ENCODE measurements at places on chromosomes 4 and X.

- DNase-seq = peak; percentile 19
Observed at GRCh38 chr4:87150498-87151261, 69.7 kb downstream of the KLHL8 start.

GRCh38 chr4:116275006-116275405 lies 810.4 kb downstream of the TRAM1L1 start:
- no peak for DNase-seq

DNA sequence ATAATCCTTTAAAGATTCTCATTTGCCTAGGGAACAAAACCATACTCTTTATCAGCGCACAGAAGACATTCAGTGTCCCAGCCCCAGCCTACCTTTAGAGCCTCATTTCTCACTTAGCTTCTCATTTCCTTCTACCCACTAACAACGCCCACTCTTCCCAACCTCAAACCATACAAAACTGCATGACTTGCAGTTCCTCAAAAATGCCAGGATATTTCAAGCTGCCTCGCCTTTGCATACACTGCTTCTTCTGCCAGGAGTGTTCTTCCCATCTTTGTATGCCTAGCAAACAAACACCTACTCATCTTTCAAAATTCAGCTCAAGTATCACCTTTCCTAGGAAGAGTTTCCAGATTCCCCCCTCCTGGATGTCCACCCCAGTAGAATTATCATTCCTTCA lies 129.9 kb upstream of the ADGRL3 start:
- DNase-seq = no peak

DNA sequence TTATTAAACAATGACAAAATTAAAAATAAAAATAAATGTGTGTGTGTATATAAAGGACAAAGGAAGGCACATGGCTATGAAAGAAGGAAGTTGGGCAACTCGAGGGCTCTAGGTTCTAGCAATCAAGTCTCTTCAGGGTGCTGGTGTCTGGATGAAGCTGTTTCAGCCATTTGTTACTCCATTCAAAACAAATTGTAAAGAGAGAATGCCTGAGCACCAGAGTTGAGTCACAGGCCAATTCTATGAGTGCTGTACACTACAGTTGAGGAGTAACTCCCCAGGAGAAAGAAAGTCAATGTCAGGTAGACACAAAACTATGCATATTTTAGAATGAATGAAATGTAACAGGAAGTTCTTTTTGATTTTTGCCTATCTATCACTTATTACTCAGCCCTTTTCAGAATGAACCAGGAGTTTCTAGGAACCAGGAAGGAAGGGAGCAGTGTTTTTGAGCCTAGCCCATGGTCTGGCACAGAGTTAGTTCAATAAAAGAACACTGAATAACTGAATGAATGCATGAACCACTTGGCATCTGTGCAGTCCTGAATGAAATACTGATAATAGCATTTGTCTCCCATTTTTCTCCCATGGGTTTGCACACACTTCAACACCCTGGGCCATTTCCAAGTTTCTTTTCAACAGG lies 151.7 kb upstream of the CPEB2 start:
- DNase-seq = no peak

DNA sequence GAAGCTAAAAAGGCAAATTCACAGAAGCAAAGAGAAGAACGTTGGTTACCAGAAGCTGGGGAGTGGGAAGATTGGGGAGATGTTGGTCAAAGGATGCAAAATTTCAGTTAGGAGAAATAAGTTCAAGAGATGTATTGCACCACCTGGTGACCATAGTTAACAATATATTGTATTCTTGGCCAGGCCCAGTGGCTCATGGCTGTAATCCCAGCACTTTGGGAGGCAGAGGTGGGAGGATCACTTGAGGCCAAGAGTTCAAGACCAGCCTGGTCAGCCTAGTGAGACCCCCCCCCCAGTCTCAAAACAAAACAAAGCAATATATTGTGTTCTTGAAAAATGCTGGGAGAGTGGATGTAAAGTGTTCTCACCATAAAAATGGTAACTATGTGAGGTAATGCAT lies 67.9 kb downstream of the TAB3 start:
- DNase-seq = no peak

GRCh38 chr4:2827874-2828751 lies 15.5 kb upstream of the ADD1 start:
- DNase-seq = peak; percentile 6

- DNase-seq = no peak
Observed at GRCh38 chr4:70654605-70655011, 11.7 kb downstream of the JCHAIN start.

GRCh38 chr4:19508442-19508841 lies 743.3 kb upstream of the SLIT2 start:
- DNase-seq = no peak

DNA sequence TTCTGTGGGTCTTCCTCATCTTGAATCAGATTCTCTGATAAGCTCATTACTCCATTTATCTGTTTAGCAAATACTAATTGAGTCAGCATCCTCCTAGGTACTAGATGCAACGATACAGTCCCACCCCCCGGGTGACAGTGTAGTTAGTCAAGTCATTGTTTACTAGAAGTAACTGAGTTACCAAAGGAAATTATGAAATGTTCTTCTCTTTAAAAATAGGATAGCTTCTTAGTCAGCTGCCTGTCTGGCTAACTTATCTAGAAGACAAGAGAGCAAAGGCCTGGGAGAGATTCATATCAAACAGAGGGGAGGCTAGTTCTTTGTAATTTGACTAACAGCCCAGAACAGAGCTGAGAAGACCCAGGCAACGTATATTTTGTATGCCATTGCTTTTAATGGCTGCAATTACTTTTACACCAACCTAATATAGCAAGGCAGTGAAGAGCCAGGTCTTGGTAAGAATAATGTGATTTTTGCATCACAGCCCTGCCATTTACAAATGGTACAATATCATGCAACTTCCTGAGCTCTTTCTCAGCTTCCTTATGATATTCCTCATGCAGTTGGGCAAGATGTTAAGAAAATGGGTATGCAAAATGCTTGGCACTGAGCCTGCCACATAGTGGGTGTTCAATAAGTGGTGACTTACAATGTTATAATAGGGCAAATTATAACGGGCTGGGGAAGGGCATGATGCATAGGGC lies 149.9 kb downstream of the CHIC2 start:
- no peak for DNase-seq

DNA sequence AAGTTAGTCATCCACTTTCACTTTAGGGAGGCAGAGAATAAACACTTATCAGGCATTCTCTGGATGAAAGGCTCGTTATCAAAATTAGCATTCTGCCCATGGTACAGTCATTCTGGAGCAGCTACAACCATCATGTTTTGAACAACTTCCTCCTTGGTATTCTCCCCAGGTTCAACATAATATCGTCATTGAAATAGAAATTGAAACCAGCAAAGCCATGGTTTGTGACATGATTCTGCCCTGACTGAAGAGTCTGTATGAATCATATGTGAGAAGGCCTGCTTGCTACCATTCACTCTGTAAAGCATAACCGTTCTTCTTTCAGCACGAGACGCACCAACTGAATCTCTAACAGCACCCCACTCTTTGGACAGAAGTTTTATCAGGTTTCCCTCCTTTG lies 127.5 kb upstream of the RADX start:
- peak; percentile 9 for DNase-seq

GRCh38 chr4:85929961-85930665 lies 429.7 kb downstream of the MAPK10 start:
- DNase-seq = no peak

DNA sequence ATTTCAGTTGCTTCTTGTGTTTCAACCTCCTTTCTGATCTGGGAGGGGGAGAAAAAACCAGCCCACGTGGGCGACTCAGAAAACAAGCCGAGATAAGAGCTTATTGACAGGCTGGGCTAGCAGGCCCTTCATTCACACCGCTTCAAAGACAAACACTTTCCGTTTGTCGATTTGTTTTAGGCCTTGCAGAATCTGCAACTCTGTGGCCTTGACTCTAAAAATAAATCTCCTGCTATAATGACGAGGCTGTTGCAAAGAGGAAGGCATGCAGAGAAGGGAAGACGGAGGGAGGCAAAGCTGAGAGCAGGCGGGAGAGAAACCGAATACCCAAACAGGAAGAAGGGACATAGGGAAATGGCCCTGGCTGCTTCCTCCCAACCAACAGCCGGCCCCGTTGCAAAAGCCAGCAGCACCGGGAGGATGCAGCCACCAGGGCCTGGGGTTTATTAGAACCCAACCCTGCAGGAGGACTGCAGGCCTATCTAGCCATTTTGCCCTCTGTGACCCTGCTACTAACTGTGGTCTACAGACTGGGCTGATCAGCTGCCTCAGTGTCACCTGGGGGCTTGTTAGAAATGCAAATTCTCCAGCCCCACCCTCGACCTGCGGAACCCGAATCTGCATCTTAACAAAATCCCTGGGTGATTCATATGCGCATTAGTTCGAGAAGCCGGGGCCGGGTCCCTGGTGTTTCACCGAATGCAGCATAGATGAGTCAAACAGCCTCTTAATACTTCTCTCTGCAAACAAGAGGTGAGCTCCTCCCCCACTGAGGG lies 325.5 kb downstream of the BCOR start:
- DNase-seq = peak; percentile 74

GRCh38 chr4:5821665-5822358 lies 71.1 kb downstream of the CRMP1 start:
- no peak for DNase-seq

GRCh38 chrX:110420771-110421499 lies 62.3 kb downstream of the RTL9 start:
- no peak for DNase-seq

DNA sequence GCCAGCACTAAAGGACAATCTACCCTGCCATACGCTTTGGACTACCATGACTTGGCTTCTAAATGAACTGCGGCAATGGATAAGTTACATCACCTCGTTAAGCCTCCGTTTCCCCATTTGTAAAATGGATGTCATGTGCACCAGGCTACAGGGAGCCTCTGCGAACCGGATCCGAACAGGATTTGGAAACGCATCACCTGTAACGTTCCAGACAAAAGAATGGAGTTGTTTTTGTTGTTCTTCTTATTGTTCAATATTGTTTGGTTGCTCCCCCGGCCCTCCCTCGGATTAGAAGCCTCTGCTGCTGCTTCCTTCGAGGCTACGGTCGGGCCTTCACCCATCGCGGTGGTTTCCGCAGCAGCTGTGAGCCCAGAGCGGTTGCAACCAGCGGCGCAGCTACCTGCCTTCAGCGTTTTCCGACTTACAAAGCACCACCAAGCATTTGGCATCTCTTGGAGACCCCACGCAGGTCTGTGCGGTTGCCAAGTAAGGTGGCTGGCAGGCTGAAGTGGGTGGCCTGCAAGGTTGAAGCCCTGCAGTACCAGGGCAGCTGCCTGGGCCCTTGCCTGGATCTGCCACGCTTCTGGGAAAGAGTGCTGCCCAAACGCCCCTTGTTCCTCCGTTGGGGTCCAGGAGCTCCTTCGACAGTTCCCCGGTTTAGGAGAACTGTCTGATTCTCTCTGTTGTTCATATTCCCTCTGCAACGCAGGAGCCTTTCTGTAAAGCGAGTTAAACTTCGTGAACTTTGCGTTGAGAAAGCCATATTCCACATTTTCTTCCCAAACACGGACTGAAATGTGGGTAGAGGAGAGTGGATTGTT lies 7.1 kb downstream of the NKX3-2 start:
- DNase-seq = no peak

DNA sequence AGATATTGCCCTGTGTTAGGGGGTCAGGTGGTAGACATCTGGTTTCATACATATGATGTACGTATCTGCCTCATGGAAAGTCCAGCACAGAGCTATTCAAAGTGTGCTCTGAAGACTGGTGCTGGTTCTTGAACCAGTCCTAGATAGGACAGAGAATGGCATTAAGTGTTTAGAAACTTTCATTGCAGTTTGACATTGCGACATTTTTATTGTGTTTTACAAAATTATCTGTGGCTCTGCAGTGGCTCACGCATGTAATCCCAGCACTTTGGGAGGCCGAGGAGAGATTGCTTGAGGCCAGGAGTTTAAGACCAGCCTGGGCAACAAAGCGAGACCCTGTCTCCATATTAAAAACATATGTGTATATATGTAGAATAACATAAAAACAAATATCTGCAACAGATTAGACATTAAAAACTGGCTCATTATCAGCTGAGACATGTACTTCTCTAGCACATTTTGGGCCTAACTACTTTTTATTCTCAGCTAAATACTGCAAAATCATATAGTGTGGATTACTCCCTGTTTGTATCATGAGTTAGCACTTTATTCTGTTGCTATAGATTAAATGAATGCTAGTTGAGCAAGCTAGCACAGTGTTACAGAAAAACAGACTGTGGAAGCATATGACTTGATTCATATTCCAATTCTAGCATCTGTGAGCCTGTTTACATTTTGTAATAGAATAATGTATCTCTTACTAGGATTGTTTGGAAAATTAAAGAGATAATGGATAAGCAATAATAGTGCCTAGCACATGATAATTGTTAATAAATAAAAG lies 57.1 kb downstream of the USP9X start:
- DNase-seq = no peak

GRCh38 chr4:137960371-137961050 lies 281.6 kb downstream of the SLC7A11 start:
- no peak for DNase-seq

- no peak for DNase-seq
Observed at GRCh38 chrX:143461606-143462005, 55.7 kb downstream of the SPANXN3 start.

- DNase-seq = no peak
Observed at GRCh38 chr4:184420881-184421416, 53.4 kb downstream of the IRF2 start.

GRCh38 chrX:34299451-34299967 lies 167.4 kb upstream of the FAM47A start:
- DNase-seq = no peak

GRCh38 chr4:157575339-157575738 lies 354.8 kb downstream of the GRIA2 start:
- DNase-seq = no peak

DNA sequence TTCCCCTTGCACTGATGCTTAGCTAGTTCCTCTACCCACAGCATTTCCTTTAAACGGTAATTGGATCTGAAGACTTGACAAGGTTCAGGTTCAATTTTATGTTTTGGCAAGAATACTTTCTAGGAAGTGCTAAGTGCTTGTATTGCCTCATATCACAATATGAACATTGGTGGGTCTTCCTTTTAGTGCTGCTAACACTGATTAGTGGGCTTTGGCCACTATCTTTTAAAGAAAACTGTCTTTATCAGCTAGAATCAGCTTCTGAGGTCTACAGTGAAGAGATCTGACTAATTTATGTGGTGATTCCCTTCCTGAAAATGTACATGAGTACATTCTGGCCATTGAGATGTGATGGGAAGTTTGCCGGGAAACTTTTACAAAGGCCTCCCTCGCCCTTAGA lies 316.7 kb upstream of the KLF3 start:
- no peak for DNase-seq

DNA sequence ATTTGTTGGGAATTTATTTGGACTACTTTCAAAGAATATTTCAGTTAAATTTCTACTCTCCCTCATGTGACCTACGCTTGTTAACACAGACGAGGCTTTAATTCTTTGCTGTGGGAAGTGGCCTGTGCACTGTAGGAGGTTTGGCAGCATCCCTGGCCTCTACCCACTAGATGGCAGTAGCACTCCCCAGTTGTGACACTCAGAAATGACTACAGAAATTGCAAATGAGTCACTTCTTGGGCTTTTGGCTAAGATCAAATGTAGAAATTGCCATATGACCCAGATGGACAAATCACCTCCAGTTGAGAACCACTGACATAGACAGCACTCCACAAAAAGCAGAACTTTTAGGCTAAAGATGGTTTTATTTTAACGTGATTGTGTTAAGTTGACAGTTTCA lies 22.1 kb downstream of the PIR start:
- peak; percentile 50 for DNase-seq
